ENCODE measurements at places on chromosomes 3 and 15.

GRCh38 chr3:53804697-53805462, 41.3 kb downstream of the CHDH start:
- no peak for DNase-seq

- DNase-seq, result no peak
Measured at GRCh38 chr3:111667621-111668239, 72.6 kb upstream of the ZBED2 start.

GRCh38 chr3:14289590-14290461, 111.2 kb downstream of the LSM3 start:
- no peak for DNase-seq

DNA sequence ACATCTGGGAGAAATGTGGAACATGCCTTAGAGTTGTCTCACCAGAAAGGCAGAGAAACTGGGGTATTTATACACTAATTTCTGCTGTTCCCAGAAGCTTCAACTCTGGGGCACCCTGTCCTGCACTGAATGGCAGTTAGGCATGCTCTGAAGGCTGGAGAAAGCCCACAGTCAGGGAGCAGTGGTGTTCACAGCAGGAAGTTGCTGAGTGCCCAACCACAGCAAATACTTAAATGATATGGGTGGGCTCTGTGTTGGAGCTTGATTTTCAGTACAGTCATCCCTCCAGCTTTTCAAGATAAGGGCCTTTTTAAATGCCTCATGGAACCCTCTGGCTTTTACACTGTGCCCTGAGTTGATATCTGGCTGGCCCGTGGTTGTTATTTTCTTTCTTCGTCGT, 38.7 kb upstream of the RASGRF1 start:
- no peak for DNase-seq

GRCh38 chr15:101053261-101053660, 134.1 kb downstream of the LRRK1 start:
- DNase-seq, result no peak
